ENCODE measurements at places on chromosomes 4 and X.

DNA sequence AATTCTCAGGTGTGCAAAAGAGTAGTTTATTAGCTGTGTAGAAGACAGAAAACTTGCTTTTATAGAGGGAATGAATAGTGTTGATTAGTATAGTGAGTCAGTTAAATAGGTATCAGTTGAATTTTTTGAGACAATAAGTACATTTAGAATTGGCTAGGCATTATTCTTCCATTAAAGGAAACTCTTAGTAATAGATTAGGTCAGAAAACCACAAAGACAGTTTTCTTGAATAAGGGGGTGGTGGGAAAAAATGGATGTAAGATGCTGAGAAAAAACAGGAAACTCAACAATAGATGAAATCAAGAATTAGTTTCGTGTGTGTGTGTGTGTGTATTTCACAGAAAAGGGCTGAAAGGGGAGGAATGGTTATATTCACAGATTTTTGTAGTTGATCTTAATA lies 16.8 kb downstream of the CD38 start:
- no peak for DNase-seq

DNA sequence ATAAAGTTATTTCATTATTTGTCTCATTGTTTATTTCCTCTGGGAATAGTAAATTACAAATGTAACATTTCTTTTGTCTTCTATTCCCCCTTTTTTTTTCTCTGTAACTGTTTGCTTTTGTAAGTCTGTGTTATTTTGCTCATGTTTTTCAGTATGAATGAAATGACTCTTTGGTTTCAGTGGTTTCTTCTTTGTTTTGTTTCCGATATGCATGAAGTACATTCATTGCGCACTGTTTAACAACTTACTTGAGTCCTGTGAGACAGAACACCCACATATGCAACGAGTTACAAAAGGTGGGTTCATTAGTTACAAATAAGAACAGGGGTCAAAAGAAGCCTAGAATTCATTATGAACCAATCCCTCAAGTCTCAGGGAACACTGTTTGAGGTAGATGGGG lies 175.0 kb upstream of the UGT8 start:
- DNase-seq, result no peak

DNA sequence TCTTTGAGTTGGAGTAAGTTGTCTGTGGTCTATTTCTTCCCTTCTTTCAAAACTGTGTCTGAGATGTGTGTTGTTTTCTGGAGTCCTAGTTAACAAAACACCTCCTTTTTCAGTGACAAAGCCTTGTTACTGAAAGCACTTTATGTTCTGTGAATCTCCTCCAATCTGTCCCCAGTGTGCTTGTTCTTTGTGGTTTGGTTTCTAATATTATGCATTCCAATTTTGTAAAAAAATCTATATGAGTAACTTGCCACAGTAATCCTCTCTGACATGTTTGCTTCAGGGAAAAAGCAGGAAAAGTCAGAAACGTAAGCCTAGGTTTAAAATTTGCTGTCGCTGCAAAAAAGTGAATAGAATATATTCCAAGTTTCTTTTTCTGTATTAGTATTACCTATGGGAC lies 12.4 kb downstream of the PRRG1 start:
- DNase-seq, result no peak

- no peak for DNase-seq
These were observed 11.9 kb upstream of the ADH7 start for GRCh38 chr4:99447079-99447478.

DNA sequence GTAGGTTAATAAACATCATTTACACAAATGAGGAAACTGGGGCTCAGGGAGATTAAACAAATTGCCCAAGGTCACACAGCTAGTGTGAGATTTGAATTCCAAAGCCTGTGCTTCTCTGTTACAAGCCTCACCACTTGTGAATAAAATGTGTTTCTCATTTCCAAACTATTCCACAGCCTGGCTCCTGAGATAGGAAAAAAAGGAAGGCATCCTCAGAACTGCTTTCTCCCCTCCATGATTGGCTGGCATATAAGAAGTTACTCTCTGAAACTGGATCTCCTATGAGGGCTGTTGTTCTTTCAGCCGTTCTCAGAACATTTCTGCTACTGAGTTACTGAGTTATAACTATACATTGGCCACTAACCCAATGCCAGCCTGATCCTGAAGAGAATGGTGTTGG lies 237.9 kb downstream of the MAML3 start:
- no peak for DNase-seq

DNA sequence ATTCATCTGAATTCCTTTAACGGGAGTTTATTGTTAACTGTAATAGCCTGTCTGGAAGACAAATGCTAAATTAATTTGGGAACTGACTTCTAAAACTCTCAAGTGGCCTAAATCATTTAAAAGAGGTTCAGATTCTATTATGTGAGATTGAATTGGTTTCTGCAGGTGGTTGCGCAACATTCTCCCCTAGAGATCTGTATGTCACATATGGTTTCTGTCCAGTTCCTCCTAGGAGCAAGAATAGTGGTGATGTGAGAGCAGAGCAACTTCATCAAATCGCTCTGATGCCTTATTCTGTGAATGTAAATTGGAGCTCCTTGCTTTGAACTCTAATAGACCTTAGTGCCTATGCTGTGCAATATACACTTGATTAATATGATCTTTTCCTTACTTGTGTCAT lies 144.6 kb upstream of the GPR101 start:
- DNase-seq, result no peak

- no peak for DNase-seq
These were observed 181.3 kb upstream of the KLF3 start for GRCh38 chr4:38482696-38483095.

GRCh38 chr4:39539089-39539611 lies 11.9 kb upstream of the UGDH start:
- no peak for DNase-seq

- no peak for DNase-seq
These were observed 27.7 kb upstream of the PDE5A start for GRCh38 chr4:119656342-119656741.

GRCh38 chrX:17174671-17175070 lies 200.3 kb upstream of the NHS start:
- DNase-seq, result no peak

GRCh38 chrX:56733459-56734046 lies 4.5 kb downstream of the NBDY start:
- peak; percentile 20 for DNase-seq

- DNase-seq, result no peak
These were observed 149.0 kb upstream of the SCML1 start for GRCh38 chrX:17588303-17588702.

DNA sequence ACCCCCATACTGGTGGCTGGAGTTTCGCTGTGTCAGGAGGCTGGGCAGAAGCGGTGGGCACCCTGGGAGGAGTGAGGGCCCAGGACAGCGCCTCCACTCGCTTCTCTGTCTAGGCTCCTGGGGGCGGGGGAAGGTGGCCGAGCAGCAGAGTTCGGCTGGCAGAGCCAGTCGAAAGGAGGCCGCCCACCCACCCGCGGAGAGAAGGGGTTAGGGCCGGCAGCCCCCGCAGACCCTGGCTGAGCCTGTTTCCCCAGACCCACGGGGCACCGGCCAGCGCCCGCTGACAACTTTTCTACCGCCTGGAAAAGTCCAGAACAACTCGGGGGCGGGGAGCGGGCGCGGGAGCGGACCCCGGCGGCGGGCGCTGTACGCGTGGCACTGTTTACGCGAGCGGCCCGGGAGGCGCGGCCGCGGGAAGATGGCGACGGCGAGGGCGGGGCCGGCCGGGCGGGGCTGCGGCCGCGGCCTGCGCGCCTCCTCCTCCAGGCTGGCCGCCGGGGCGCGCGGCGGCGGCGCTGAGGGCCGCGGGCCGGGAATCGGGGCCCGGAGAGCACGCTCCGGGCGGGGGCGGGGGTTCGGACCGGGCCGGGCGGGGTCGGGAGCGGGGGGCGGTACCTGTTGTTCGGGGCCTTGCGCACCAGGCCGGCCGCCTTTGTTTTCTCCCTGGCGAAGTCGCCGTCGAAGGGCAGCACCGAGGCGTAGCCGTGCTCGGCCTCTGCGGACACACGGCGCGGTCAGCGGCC lies 628 bp downstream of the MXD4 start:
- DNase-seq, result no peak

DNA sequence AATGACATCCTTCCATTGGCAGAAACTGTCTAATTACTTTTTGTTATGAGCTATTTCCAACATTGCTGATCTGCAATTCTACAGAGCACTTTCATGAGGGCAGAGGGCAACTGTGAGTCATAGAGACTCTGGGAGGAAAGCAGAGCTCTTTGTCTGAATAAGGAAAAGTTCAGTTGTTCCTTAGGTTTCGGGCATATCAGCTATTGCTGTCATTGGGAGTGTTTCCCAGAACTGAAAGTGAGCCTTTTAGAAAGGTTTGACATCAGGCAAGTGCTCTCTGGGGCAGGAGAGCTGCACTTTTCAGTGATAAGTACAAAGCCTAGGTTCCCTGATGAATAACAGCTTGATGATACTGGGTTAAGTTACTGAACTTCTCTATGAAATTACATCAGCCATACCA lies 119.2 kb upstream of the EDNRA start:
- no peak for DNase-seq

- no peak for DNase-seq
These were observed 197.0 kb downstream of the FAT4 start for GRCh38 chr4:125511715-125512114.

DNA sequence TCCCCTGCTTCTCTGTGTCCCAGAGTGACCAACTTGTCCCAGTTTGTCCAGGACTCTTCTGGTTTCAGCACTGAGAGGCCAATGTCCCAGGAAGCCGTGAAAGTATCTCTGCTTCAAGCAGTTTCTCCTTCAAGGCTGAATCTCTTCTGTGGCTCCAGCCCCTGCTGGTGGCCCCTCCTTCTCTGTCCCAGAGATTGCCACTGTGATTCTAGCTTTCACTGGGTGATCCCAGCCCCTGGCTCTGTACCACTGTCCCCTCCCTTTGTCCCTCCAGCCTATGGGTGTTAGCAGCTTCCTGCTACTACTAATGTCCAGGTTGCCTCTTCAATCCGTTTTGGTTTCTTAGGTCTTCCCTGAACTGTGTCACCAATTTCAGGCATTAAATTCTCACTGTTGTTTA lies 70.5 kb downstream of the SOX3 start:
- DNase-seq, result no peak

GRCh38 chrX:68462653-68463052 lies 29.4 kb upstream of the OPHN1 start:
- no peak for DNase-seq

GRCh38 chr4:69910016-69910782 lies 20.7 kb upstream of the CSN1S1 start:
- no peak for DNase-seq

GRCh38 chrX:124488412-124489161 lies 142.2 kb downstream of the SH2D1A start:
- no peak for DNase-seq

- DNase-seq, result no peak
These were observed 1.8 kb downstream of the FGF5 start for GRCh38 chr4:80268081-80268823.

DNA sequence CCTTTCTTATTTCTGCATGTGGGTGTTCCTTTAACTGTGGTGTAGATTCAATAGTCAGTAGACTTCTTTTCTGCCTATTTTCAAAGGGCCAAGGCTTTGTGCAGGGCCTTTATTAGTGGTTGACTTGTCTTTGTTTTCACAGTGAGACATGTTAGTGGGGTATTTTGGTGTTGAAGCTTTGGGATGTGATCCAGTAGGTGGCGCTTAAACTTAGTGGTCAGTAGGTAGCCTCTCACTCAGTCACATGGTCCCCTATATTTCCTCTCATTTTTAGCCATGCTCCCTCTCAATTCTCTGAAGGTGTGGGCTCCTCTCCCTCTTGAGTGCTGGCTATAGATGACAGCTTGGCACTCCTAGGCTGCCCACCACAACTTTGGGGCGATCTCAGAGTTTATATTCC lies 23.4 kb upstream of the SLC10A7 start:
- no peak for DNase-seq

- no peak for DNase-seq
These were observed 552.9 kb upstream of the PABPC4L start for GRCh38 chr4:134754301-134755019.

- no peak for DNase-seq
These were observed 12.3 kb upstream of the GNPDA2 start for GRCh38 chr4:44738615-44739014.

DNA sequence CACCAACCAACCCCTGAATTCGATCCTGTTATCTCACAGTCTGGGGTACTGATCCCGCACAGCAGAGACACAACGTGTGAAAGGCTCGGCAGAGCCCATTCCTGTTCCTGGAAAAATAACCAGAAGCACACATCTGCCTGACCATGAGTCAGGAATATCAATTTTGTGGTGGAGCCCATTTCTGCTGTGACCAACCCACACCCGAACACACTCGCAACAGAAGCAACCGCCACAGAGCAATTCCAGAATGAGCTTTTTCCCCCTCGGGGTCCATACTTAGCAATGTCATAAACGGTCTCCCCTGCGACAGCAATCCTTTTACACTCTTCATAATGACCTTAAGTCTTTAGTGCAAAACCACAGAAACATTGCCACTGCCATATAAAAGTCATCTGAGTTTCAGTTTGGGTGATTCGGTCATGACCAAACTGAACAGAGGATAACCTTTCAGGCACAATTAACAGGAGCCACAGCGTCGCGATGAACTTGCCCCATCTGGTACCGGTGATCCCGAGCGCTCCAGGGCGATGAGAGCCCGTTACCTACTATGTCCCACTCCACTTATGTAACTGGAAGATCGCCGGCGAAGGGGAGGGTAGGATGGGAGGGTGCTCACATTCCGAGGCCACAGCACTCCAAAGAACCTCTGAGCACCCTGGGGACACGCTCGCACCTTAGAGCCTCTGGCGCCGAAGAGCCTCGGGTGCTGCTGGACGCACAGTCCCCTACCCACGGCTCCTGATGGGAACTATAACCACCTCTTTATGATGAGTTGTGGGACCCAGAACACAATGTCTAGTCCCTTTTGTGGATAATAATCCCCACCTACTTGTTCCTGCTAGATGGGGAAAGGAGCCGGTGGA lies 1.1 kb downstream of the MECP2 start:
- DNase-seq, result no peak

DNA sequence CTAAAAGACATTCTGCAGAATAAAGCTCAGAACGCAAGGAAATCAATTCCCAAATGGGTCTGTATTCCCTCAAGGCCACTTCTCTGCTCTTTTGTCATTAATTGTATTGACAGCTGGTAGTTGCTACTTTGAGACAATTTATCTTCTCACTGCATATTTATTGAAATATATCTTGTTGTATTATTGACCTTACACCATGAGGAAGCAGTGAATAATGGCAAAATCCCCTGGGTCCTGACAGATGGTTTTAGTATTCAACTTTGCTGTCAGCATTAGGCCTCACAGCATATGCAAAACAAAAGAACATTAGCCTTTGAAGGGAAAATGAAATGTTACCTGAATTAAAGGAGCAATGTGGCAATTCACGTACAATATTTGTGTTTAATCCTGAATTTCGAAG lies 406.1 kb upstream of the TRAM1L1 start:
- no peak for DNase-seq

- DNase-seq, result no peak
These were observed 6.7 kb downstream of the MYL5 start for GRCh38 chr4:680928-681645.

- DNase-seq, result no peak
These were observed 1.4 kb downstream of the RAI2 start for GRCh38 chrX:17859609-17860178.

- no peak for DNase-seq
These were observed 494.4 kb downstream of the KCNIP4 start for GRCh38 chr4:21454201-21454600.

- DNase-seq, result no peak
These were observed 98.3 kb downstream of the DCLK2 start for GRCh38 chr4:150176547-150176946.
